ENCODE measurements at places on chromosomes 13 and 19. TPM values are rescaled to one million over a fixed set of nuclear protein-coding genes. Genes with fewer than 3 reads are reported as not detected.

- no peaks in the 10 kb centered on the region for H3K36me3 ChIP-seq
- H3K27me3 ChIP-seq, result no peaks in the 10 kb centered on the region
- H3K4me1 ChIP-seq, result no peaks in the 10 kb centered on the region
- no peak overlapping the region for H3K4me3 ChIP-seq
Measured at GRCh38 chr13:68199271-68199670, 969.1 kb upstream of the PCDH9 start.

DNA sequence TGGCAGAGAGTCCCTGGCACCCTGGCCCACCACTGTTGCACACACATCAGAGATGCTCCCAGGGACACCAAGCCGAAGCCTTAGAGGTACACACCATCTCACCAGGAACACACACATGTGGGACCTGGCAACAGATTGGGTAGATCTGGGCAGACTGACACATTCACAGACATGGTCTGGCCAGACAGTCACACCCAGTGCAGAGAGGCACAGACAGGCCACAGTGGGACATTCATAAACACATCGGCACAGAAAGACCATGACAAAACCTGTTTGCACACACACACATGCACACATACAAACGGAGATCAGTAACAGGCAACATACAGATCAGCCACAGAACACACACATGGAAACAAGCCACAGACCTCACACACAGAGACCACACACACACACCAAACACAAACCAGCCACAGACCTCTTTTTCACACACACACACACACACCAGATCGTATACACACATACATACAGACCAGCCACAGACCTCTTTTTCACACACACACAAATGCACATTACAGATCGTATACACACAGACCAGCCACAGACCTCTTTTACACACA is 6.3 kb upstream of the JUNB start:
- H3K4me1 ChIP-seq, result peaks cover 33% of the 10 kb centered on the region
- no peaks in the 10 kb centered on the region for H3K36me3 ChIP-seq
- H3K4me3 ChIP-seq, result no peak overlapping the region
- no peak overlapping the region for H3K27ac ChIP-seq
- H3K27me3 ChIP-seq, result no peaks in the 10 kb centered on the region

- H3K4me3 ChIP-seq, result no peak overlapping the region
- H3K27ac ChIP-seq, result no peak overlapping the region
- H3K27me3 ChIP-seq, result no peaks in the 10 kb centered on the region
Measured at GRCh38 chr13:92838786-92839185, 387.8 kb upstream of the GPC6 start.

GRCh38 chr13:23856008-23856750 is 33.0 kb downstream of the MIPEP start:
- H3K4me3 ChIP-seq, result no peak overlapping the region
- peaks cover 3% of the 10 kb centered on the region for H3K36me3 ChIP-seq
- H3K27ac ChIP-seq, result no peak overlapping the region
- H3K4me1 ChIP-seq, result peaks cover 4% of the 10 kb centered on the region
- no peak for DNase-seq

The ZMYM5 gene
- 18.2 TPM for total RNA-seq

DNA sequence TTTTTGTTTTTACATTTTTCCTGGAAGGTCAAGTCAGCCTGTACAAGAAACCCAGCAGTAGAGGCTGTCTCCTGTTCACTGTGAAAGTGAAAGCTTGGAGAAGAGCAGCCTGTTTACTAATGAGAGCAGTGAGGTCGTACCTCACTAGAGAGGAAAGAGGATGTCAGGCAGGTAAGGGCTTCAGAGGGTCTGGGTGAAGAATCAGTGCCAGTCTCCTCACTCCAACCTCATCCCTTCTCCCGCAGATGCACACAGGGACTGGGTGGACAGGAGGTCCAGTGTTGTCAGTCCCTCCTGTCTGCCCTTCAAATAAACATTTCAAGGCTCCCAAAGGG is 462.5 kb downstream of the KLF5 start:
- peaks cover 20% of the 10 kb centered on the region for H3K4me1 ChIP-seq
- H3K27me3 ChIP-seq, result no peaks in the 10 kb centered on the region
- H3K4me3 ChIP-seq, result peak overlapping the region; percentile 74
- peak overlapping the region; percentile 86 for H3K27ac ChIP-seq
- DNase-seq, result peak; percentile 40
- H3K36me3 ChIP-seq, result no peaks in the 10 kb centered on the region

DNA sequence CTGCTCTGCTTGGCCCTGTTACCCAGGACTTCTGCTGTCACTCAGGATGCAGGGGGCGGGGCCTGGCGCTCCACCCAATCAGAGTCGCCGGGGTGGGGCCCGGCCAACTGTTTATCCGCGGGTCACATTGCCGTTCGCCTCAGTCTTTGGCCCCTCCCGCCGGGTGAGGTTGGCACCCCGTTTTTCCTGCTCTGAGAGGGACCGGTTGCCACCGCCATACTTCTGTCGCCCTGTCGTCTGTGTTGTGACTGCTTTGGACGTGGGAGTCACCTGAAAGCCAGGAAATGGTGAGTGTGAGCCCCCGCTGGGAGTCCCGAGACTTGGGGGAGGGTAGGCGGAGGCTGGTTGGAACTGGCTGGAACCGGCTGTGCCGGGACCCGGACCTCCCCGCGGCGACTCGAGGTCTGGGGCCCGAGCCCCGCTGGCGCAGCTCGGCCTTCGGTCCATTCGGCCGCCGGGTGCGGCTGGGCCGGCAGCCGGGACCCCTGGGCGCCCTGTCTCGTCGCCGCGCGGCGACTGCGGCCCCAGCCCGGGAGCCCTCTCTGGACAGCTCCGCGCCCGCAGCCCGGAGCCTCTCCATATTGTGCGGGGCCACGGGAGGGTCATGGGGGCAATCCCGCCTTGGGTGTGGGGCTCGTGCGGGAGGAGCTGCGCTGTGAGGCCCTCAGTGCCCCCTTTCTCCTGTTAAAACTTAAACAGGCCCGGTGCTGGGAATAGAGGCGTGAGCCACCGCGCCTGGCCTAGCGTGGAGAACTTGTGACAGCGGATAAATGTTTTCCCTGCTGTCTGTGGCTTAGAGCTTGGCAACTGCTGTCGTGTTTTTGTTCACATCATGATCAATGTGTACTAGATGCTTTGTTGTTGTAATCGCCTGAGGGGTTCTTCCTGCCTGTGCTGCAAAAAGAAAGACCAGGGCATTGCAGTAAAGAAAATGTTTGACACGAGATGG is at the start of gene ZNF844:
Gene ZNF844, plus strand, starts transcription at position 142 of the 949 bp plus-strand sequence. Its CDS starts 143 bp downstream, at position 285.
- peaks cover 11% of the 10 kb centered on the region for H3K36me3 ChIP-seq
- no peaks in the 10 kb centered on the region for H3K27me3 ChIP-seq
- H3K4me3 ChIP-seq, result peak within 1 kb of the TSS; percentile 79
- H3K27ac ChIP-seq, result peak within 1 kb of the TSS; percentile 82
- DNase-seq, result peak; percentile 78

- H3K36me3 ChIP-seq, result no peaks in the 10 kb centered on the region
- peaks cover 2% of the 10 kb centered on the region for H3K4me1 ChIP-seq
- H3K4me3 ChIP-seq, result no peak overlapping the region
- DNase-seq, result no peak
- no peak overlapping the region for H3K27ac ChIP-seq
Measured at GRCh38 chr13:59458908-59459579, 704.7 kb downstream of the DIAPH3 start.

The FXYD7 gene
- 4.1 TPM for total RNA-seq

DNA sequence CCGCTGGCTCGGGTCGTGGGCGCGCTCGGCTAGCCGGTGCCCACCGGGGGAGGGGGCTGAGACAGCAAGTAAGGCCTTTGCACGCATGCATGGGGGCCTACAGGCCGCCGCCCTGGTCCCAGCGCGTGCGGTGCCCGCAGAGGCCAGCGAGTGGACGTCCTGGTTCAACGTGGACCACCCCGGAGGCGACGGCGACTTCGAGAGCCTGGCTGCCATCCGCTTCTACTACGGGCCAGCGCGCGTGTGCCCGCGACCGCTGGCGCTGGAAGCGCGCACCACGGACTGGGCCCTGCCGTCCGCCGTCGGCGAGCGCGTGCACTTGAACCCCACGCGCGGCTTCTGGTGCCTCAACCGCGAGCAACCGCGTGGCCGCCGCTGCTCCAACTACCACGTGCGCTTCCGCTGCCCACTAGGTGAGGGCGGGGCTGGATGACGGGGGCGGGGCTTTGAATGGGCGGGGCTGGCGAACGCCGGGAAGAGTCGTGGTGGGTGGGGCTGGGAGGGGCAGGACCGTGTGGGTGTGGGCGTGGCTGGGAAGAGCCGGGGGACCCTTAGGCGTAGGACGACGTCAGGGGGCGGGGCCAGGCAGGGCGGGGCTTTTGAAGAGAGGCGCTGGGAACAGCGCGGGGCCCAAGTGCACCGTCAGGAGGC is 2.1 kb downstream of the CILP2 start:
- H3K4me3 ChIP-seq, result peak overlapping the region; percentile 59
- peaks cover 13% of the 10 kb centered on the region for H3K27me3 ChIP-seq
- H3K36me3 ChIP-seq, result no peaks in the 10 kb centered on the region
- peak; percentile 81 for DNase-seq

The PSG7 gene
- not detected for total RNA-seq

The GPC6 gene
- total RNA-seq, result not detected

DNA sequence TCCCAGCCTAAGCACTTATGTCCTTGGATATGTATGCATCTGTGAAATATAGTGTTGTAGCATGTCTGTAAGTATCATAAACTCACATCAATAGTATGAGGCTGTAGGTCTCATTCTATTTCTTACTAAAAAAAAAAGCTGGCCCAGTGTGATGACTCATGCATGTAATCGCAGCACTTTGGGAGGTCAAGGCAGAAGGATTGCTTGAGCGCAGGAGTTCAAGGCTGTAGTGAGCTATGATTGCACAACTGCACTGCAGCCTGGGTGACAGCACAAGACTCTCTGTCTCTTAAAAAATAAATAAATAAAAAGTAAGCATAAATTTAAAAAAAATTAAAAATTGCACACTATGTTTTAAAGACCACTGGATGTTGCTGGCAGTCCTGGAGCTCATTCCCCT is 79.1 kb upstream of the SPATA13 start:
- H3K27me3 ChIP-seq, result peaks cover 6% of the 10 kb centered on the region
- H3K27ac ChIP-seq, result no peak overlapping the region
- H3K4me3 ChIP-seq, result no peak overlapping the region
- H3K4me1 ChIP-seq, result peaks cover 3% of the 10 kb centered on the region
- no peaks in the 10 kb centered on the region for H3K36me3 ChIP-seq

The MEF2B gene
- 3.6 TPM for total RNA-seq

DNA sequence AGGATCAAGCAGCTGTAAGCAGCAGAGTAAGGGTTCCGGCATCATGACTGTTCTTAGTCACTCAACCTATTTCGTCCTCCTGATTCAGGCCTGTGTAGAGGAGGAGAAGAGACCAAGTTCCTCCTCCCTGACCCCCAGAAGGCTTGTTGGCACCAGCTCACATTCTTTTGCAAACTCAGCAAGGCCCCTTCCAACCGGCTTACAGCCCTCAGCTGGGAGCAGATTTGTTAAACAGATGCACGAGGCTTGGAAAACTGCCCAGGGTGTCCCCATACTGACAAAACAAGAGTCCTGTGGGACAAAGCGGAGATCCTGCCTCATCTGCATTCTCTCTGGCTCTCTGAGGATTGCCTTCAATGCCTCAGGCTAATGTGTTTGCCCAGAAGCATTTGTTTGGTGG is 113.2 kb upstream of the SOX21 start:
- no peak overlapping the region for H3K4me3 ChIP-seq
- H3K27me3 ChIP-seq, result no peaks in the 10 kb centered on the region
- H3K36me3 ChIP-seq, result no peaks in the 10 kb centered on the region
- no peak for DNase-seq
- no peak overlapping the region for H3K27ac ChIP-seq
- no peaks in the 10 kb centered on the region for H3K4me1 ChIP-seq

The ZNF331 gene
- 20.6 TPM for total RNA-seq

The EFNB2 gene
- 0.16 TPM for total RNA-seq

- peak within 1 kb of the TSS; percentile 74 for H3K27ac ChIP-seq
- no peaks in the 10 kb centered on the region for H3K36me3 ChIP-seq
- DNase-seq, result peak; percentile 97
- H3K27me3 ChIP-seq, result peaks cover 25% of the 10 kb centered on the region
- H3K4me3 ChIP-seq, result peak within 1 kb of the TSS; percentile 81
- peaks cover 23% of the 10 kb centered on the region for H3K4me1 ChIP-seq
Measured at GRCh38 chr19:45768984-45769782, at the start of gene SIX5. SIX5 (minus strand) TSS chr19:45769252; CDS start chr19:45768844, 408 bp downstream.

The DPF1 gene
- total RNA-seq, result 0.16 TPM

The IZUMO2 gene
- total RNA-seq, result not detected

DNA sequence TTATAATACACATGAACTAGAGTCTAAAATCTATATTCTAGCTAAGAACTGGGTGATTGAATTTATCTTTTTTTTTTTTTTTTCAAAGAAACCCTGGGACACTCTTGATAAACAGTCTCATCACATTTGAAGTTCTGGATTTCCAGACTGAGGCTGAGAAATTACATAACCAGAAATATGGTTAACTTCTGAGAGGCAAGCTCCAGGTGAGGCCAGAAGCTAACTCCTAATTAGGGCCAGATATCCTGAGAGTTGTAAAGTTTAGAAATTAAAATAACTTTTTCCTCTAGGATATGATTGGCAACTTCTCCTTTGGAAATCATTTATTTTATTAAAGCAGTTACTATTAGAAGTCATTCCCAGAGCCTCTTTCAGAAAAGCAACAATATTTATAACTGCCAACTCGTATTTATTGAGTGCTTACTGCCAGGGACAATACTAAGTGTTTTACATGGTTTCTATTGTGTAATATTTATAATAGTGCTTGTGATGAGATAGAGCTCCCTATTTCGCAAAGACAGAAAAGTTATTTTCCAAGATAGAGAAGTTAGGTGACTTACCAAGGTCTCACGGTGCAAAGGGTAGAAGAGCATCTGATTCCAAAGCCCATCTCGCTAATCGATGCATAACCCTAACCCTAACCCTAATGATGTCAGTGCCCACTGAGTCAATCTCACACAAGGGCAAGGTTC is 187.7 kb downstream of the DCT start:
- DNase-seq, result no peak
- H3K27me3 ChIP-seq, result no peaks in the 10 kb centered on the region
- no peaks in the 10 kb centered on the region for H3K4me1 ChIP-seq
- no peak overlapping the region for H3K4me3 ChIP-seq
- H3K27ac ChIP-seq, result no peak overlapping the region

DNA sequence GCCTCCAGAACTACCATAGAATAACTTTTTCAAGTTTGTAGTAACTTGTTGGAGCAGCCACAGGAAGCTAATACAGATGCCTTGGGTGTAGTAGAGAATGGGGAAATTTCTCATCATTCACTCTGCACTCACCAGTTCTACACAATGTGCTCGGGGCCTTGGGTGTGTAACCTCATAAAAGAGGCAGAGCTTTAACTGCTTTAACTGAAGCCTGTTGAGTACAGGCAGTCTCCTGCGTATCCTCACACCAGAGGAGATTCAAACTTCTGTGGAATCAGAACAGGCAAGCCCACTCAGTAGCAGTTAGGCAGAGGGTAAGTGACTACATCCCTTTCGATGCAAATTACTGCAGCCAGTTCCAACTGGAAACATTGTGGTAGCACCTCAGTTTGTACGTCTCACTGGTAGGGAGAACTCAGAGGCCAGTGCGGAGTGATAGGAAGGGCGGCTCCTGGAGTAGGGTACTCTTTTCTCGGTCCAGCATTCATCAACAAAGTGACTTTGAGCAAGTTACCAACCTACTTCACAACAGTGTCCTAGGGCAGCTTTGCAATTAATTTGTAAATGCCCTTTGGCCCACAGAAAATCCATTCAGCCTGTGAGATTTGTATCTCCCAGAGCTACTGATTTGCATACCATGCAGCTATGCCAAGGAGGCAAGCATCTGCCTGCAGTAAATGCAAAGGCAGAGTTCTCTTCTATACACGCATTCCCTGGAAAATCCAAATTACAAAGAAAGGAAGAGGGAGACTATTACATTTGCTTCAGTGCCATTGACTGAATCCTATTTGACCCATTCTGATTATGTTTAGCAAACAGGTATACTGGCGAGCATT is 904.3 kb downstream of the DIAPH3 start:
- H3K36me3 ChIP-seq, result no peaks in the 10 kb centered on the region
- no peak overlapping the region for H3K27ac ChIP-seq
- H3K4me3 ChIP-seq, result no peak overlapping the region
- H3K27me3 ChIP-seq, result no peaks in the 10 kb centered on the region

GRCh38 chr19:50358483-50359327 is 6.7 kb downstream of the NAPSA start:
- H3K36me3 ChIP-seq, result peaks cover 12% of the 10 kb centered on the region
- DNase-seq, result peak; percentile 77
- H3K27me3 ChIP-seq, result peaks cover 2% of the 10 kb centered on the region
- peak overlapping the region; percentile 95 for H3K27ac ChIP-seq
- H3K4me3 ChIP-seq, result peak overlapping the region; percentile 86

All from activated CD8-positive, alpha-beta T cell treated with anti-CD3 and anti-CD28 coated beads, Interleukin-2, amount 10 ng/mL, durations not matched to agents 7 days and 5 days (primary cell).